T-helper 17 cell (primary cell): ENCODE measurements at places on chromosomes 2 and 18. TPM values are rescaled to one million over a fixed set of nuclear protein-coding genes. Genes with fewer than 3 reads are reported as not detected.

DNA sequence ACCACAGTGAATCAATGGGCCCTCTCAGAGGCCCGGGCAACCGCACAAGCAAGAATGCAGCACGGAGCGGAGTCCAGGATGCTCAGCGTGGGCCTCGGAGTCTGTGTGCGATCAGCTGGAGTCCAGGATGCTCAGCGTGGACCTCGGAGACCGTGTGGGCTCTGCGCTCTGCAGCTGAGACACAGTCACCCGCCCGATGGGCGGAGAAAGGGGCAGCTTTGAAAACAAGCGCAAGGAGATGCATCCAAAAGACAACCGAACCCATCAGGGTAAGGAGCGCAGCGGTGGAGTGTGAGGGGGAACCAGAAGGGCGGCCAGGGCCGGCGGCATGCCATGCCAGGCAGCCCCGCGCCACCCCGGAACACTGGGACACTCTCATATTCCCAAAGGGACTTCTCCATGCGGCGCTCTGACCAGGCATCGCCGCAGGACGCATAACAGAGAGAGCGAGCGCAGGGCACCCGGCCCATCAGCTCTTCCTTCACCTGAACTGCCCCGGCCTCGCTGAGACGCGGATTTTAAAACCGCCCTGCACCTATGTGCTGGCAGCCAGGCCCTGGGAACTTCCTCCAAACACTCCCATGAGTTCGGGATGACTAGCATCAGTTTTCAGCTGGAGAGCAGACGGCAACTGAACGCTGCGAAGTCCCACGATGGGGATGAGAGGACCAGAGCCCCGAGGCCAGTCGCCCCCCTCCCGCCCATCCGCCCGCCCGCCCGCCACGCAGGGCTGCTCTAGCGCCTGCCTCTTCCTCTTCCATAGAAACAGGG lies 44.7 kb downstream of the MC5R start:
- DNase-seq, result no peak

GRCh38 chr2:145283131-145283530 lies 763.2 kb upstream of the ZEB2 start:
- no peak for DNase-seq

DNA sequence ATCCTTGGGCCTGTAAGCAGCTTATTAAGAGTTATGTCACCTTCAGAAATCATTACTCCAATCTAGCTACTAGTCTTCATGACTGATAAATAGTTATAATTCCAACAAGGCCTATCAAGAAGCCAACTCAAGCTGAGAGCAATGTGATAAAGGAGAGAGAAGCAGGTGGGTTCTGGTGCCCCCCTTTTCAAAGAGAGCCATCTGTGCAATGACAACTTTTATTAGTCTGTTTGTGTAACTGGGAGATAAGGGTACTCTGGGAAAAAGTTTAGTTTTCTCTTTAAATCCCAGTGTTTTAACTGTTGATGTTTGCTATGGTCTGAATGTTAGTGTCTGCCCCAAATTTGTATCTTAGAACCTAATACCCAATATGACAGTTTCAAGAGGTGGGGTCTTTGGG lies 60.6 kb downstream of the CCDC93 start:
- DNase-seq, result no peak

NDC80 gene
- total RNA-seq, result 9.6 TPM

DNA sequence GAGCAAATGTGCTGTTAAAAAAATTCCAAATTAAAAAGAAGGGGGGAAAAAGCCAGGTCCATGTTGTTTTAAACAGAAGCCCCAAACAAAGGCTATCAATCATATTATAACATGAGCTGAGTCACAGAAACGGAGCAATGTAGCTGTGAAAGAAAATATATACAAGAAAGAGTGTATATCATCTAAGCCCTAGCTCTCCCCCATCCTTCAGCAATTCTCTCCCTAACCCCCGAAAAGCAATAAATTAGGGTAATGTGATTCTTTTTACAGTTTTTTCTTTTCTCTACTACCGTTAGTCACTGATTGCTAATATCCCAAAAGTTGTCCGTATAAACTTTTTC lies 25.3 kb downstream of the FEZ2 start:
- DNase-seq, result no peak

SPHKAP gene
- total RNA-seq, result not detected

- DNase-seq, result no peak
Measured at GRCh38 chr18:66160007-66160406, 409.2 kb downstream of the CDH7 start.

DNA sequence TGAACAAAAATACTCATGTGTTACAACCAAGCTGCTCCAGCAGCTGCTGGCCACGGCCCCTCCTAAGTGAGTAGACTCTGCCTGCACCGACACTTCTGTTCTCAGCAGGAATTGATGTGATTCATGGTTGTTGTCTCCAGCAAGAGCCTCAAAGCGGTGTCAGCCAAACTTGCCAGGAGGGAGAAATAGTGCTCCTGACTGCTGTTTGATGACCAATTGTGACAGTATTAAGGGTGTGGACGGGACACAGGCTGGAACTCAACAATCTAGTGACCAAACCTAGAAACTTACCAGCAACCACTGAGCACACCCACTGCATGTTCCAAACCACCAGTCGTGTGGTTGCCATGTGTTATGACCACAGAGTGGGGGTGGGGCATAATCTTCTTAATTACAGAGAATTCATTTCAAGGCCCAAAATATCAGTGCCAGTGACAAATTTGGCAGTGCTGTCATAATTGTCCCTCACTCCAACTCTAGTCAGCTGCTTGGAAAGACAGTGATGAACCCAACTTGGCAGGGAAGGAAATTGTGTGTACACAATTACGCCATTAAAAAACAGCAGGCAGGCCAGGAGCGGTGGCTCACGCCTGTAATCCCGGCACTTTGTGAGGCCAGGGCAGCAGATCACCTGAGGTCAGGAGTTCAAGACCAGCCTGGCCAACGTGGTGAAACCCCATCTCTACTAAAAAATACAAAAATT lies 30.4 kb downstream of the FBLN7 start:
- DNase-seq, result no peak

- peak; percentile 35 for DNase-seq
Measured at GRCh38 chr2:172427990-172428831, 825 bp downstream of the ITGA6 start.

CYP27A1 gene
- total RNA-seq, result 0.39 TPM

DNA sequence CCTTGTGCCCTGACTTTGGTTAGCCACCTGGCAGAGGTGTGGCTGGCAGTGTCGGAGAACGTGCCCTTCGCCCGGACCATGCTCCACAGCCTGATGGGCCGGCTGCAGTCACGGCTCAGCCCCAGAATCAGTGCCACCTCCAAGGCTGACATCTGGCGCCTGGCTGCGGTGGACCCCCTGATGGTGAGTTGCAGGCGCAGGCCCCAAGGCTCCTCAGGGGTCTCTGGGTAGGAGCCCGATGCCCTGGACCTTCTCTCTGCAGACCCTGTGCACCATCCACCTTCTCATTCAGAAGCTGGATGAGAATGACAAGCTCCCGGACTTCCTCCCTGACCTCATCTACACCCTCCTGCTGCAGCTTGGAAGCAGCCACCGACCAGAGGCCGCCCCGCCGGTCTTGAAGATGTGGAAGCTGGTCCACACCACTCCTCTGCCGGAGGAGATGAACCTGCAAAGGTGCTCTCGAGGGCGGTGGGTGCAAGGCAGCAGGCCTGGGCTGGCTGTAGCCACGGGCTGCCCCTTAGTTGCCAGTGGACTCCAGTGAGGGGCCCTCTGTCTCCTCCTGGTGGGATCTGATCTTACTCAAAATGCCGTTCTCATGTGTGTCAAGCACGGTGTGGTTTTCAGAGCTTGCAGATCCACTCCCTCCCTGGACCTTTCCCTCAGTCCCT lies 32.1 kb downstream of the HJURP start:
- no peak for DNase-seq

HTR2B gene
- total RNA-seq, result not detected

- DNase-seq, result no peak
Measured at GRCh38 chr2:121804340-121804739, 48.9 kb downstream of the TSN start.

LOXL3 gene
- total RNA-seq, result 0.75 TPM

- no peak for DNase-seq
Measured at GRCh38 chr2:45074713-45075112, 65.5 kb upstream of the SIX2 start.

- no peak for DNase-seq
Measured at GRCh38 chr2:240125742-240126141, 10.4 kb downstream of the COPS9 start.

- DNase-seq, result no peak
Measured at GRCh38 chr18:56083523-56084287, 495.7 kb upstream of the TCF4 start.

GATA6 gene
- not detected for total RNA-seq

DNA sequence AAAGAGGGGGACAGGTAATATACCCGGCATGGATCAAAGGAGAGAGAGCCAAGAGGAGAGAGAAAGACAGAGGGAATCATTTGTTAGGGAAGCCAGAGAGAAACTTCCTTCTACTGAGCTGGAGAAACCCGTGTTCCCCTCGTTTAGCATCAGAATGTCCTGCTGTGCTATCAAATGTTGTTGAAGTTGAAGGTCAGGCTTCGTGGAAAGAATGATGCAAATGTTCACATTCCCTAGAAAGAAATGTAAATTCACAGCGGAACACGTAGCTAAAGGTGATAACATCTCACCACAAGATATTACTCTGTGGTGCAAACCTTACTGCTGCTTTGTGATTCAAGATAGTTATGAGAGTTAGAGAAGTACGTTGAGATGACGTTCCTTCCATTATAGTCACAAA lies 258.1 kb downstream of the LNPK start:
- DNase-seq, result no peak

DNA sequence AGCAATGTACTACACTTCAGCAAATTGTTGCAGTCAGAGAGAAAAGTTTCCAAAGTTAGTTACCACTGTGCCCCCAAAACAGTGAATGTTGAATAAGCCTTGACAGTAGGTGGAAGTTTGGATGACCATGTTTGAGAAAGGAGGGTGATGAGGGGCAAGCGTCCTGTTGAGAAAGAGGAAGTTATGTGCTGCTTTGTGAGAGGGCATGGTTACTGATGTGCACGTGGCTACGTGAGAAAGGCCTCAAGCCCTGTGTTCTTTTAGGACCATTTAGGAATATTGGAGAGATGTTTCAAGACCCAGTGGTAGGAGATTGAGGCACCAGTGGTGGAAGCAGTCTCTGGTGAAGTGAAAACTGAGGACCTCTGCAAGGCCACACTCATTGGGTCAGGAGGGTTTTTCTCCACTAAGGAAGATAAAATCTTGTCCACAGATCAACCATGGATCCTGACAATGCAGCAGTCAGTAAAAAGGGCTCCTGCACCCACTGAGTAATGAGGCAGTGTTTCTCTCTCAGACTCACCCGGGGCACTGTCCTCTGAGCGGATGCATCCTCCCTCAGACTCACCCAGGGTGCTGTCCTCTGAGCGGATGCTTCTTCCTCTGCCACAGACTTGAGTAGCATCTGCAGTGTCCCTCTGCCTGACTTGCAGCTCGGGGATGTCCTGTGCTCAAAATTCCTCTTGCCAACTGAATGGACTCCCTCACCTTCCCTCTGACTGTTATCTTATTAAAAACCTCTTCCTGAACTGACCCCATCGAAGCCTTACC lies 34.7 kb upstream of the ACTR3 start:
- no peak for DNase-seq

- DNase-seq, result no peak
Measured at GRCh38 chr2:200443916-200444315, 66.0 kb downstream of the KCTD18 start.

DNA sequence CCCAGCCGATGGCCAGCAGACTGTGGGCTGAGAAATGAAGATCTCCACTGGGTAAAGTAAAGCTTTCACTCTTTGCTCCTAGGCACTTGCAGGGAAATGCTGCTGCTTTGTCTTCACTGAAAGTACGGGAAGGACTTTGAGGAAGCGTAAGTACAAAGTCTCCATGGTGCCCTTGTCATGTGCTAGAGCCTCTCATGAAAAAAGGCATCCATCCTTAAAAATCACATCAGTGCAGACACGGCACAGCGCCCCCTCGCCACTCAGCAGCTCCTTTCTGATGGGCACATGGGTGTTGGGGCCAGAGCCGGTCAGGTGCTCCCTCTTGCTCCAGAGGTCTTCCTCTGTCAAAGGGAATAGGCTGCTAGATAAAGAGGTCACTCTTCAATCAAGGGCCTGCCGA lies 109.0 kb upstream of the STPG4 start:
- no peak for DNase-seq

CCDC88A gene
- total RNA-seq, result 10.8 TPM

DNA sequence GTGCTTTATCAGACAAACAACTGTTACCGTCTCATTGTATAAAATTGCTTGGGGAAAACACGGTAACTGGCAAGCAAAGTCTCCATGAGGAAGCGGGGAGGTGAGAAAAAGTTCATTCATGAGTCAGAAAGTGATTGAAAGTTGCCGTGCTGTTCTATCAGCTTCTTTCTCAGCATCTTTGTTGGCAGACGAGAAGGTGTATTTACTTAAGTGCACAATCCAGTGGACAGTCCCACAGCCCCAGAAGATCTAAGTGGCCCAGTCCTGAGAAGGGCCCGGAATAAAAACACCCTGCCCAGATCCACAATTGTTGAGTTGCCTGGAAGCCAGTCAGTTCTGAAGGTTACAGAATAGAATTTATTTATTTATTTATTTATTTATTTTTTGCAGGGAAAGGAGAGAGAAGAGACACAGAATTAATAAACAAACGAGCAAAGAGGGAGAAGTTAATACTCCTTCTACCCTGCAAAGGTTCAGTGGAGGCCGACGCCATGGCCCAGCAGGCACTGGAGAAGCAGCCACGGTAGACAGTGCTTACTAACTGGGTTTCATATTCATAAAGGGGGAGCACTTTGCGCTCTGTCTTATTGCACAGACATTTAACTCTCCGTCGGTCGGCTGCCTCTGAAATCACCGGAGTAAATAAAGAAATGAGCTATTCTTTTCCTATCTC lies 676.0 kb upstream of the SALL3 start:
- no peak for DNase-seq

DNA sequence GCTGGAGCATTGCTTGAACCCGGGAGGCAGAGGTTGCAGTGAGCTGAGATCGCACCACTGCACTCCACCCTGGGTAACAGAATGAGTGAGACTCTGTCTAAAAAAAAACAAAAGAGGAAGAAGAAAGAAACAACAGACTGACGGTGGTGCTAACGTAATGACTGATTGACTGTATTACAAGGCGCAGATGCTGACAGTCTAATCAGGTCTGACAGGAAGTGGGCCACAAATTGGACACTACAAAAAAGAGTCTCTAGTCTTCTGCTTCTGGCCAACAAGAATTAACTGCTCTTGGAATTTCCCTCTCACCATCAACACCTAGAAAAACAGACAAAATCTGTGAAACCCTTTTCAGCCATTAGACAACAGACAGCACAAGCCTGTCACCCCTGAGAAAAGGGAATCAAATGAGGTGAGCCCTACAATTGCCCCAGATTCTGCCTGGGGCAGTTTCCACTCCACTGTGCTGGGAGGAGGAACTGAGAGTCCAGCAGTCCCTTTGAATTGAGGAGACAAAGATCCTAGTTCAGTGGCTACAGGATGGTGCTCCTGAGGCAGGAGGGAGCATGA lies 43.3 kb downstream of the SNED1 start:
- DNase-seq, result no peak

FER1L5 gene
- not detected for total RNA-seq

ASXL3 gene
- not detected for total RNA-seq

KIDINS220 gene
- 44.5 TPM for total RNA-seq

SH3RF3 gene
- 0.27 TPM for total RNA-seq

- DNase-seq, result no peak
Measured at GRCh38 chr18:58263055-58263957, 219.3 kb downstream of the NEDD4L start.
